ENCODE measurements at places on chromosomes 13 and 19.
A peak's percentile ranks its signal among the peaks of the same experiment; 100 is the strongest.

- DNase-seq: no peak
These were observed 18.9 kb upstream of the IPO5 start for GRCh38 chr13:97934590-97934989.

DNA sequence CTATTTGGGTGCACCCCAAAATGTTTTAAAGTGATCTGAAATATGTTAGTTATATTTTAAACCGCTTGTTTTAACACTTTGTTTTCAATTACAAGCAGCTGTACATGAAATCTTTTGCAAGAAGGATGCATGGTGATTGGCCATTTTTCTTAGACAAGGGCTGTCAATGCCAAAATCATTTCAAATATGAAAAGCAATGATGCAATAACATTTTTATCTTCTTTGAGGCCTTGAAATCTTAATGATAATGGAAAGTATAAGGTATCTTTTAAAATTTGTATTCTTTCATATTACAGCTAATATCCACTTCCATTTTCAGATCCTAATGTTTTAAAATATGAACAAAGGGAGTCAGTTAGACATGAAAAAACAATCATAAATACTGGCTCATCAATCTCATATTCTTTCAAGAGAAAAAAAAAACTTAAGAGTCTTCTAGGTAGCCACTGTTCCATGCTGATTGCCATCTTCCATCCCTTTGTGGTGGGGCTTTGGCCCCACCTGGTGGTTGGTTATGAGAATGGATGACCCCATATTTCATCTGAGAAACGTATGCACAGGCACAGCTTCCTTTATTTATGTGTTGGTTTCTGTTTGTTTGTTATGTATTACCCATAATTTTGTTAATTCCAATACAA lies 330.3 kb upstream of the MIR17HG start:
- no peak for DNase-seq

DNA sequence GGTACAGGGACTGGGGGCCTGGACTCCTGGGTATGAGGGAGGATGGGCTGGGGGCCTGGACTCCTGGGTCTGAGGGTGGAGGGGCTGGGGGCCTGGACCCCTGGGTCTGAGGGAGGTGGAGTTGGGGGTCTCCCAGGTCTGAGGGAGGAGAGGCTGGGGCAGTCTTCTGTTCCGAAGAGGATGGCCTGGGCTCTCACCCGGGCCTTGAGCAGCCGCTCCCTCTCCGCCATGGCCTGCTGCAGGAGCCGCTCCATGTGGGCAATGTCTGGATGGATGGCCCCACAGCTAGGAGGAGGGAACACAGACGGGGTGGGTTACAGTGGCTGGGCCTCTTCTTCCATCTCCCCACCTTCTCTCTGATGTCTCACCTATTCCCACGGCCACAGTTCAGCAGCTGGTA lies 18.1 kb downstream of the PHLDB3 start:
- no peak for DNase-seq

DNA sequence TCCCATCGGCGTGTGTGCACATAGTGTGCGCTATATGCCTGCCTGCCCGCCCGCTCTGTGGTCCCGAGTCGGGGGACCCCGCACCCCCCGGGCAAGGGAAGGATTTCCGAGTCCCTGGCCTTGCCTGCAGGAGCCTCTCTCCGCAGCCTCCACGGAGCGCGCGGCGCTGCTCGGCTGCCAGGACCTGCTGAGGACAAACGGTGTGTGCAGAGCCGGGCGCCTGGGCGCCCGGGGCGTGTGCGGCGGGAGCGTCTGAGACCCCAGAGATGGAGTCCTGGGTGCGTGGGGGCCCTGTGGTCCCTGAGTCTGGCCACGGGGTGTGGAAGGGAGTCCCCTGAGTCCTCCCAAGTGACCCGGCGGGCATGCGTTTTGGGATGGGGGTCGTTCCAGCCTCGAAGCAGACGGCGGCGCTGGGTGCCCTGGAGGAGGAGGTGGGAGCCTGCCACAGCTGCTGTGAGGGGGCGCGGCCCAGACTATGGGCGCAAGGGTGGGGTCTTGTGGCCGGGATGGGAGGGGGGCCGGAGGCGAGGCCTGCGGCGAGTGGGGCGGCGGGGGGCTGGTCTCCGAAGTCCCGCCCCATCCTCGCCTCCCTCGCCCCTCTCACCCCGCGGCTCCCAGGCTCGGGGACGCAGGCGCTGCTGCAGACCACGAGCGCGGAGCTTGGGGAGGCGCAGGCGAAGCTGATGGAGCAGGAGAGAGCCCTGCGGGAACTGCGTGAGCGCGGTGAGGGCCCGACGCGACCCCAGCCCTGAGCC lies 25.3 kb downstream of the CLEC4M start:
- DNase-seq: no peak

DNA sequence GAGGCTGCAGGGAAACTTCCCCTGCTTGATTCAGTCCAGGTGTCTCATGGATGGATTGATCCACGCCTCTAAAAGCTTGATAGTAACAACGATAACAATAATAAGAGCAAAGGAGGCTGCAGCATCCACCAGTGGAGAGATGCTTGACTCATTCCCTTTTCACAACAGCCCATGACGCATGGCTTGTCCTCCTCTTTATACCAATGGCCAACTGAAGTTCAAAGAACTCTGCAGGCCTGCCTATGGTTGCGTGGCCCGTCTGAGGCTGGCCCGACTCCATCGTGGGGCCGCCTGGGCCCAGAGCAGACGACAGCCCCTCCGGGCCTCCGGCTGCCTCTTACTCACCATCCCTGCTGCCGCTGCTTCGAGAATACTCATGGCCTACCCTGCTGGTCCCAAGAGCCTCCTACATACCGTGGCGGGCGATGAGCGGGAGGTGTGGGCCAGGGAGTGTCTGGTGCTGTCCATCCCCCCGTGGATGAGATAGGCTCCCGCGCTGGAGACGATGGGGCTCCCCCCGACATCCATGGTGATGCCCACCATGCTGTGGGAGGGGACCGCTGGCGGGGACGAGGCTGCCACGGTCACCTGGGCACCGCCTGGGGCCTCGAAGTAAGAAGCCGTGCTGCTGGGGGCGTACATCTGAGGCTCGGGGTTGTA lies 61.8 kb upstream of the RANBP3 start:
- no peak for DNase-seq

DNA sequence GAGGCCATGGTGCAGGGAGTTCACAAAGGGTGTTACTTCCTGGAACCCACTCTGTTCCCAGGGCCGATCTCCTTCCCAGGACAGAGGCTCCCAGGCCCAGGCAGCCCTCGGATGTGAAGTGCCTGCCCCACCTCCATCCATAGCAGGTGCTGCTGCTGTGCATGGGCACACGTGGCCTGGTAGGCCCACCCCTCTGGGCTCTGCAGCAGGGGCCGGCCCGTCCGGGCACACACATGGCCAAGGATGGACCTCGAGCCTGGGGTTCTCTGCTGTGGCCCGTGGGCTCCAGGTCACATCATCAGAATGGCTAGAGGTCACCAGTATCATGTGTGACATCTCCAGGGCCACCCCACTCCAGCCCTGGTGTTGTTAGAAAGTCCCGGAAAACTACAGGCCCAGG lies 71.8 kb downstream of the GADD45B start:
- no peak for DNase-seq

- no peak for DNase-seq
These were observed 35.0 kb downstream of the VASP start for GRCh38 chr19:45542234-45542668.

DNA sequence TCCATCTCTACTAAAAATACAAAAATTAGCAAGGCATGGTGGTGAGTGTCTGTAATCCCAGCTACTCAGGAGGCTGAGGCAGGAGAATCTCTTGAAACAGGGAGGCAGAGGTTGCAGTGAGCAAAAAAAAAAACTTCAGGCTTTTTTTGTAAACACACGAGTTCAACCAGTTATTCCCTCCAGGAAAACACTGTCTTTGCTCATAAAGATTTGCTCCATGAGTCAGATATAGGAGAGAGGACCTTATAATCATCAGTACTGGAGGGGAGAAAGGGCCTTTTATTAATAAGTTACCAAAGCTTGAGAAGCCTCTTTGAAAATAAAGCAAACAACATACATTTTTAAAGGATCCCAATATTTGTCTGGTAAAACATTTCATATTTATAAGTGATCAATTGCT lies 110.7 kb downstream of the EFNB2 start:
- no peak for DNase-seq

DNA sequence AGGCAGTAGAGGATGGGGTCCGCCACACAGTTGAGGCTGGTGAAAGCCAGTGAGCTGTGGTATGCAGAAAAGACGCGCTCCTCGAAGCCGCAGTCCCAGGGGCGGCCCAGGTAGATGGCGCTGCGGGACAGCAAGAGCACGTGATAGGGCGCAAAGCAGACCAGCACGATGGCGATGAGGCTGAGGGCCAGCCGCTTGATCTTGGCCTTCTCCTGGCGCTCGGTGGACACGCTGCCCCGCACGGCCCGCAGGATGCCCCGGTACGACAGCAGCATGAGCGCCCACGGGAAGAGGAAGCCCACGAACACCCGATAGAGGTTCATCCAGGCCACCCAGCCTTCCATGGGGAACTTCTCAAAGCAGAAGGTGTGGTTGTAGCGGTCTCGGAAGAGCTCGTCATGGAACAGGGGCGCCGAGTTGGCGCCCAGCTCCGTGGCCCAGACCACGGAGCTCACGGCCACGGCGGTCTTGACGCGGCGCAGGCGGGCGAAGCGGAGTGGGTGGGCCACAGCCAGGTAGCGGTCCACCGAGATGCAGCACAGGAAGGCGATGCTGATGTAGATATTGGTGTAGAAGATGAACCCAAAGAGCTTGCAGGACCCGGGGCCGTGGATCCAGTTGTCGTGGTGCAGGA lies 6.5 kb upstream of the OPA3 start:
- no peak for DNase-seq

- no peak for DNase-seq
These were observed 45.5 kb downstream of the HSPH1 start for GRCh38 chr13:31116224-31116623.

- DNase-seq: no peak
These were observed 136.2 kb upstream of the ZNF536 start for GRCh38 chr19:30235946-30236345.

- no peak for DNase-seq
These were observed 11.8 kb downstream of the PALM start for GRCh38 chr19:720345-721160.

GRCh38 chr19:8580710-8581281 lies 3.6 kb upstream of the MYO1F start:
- peak; percentile 75 for DNase-seq

GRCh38 chr19:20078581-20079031 lies 806 bp downstream of the ZNF90 start:
- no peak for DNase-seq

DNA sequence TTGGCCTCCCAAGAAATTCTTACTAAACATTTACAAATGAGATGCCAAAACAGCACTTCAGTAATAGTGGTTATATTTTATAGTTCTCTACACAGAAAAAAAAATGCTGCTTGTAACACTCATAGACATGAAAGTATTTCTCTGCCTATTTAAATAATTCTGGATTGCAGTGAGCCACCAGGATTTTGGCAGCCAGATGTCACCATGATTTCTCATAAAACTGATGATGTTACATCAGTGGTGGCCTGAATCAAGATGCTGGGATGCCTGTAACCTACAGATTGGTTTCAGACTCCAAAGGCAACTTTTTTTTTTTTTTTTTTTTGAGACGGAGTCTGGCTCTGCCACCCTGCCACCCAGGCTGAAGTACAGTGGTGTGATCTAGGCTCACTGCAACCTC lies 2.7 kb upstream of the CAPS start:
- DNase-seq: no peak

DNA sequence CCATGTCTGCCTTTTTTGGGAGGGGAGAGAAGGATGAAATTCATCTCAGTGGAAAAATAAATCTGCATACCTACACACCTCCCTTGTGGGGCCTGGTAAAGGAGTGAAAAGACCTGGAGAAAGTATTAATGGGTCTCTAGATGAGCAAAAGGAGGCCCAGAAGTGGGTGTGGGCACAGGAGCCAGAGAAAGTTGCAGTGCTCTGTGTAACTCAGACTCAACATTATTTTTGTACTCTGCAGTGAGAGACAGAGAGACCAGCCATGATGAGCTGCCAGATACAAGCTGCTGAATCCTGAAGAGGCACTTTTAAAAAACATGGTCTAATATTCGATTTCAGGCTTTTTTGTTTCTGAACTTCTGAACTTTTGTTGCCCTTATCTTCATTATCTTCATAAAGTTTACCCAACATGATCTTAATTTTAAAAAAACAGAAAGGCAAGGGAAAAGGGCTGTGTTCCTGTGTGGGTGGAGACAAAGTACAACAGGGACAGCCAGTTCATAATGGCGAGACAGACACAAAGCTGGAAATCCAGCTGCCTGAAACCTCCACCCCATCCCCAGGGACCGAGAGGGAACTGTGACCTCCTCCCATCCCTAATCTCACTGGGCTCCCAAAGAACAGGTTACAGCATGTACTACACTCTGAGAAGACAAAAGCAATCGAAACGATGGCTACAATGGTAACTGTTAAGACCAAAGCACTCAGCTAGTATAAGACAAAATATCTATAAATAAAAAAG lies 77.2 kb downstream of the KLF12 start:
- no peak for DNase-seq

- no peak for DNase-seq
These were observed 14.6 kb downstream of the FRY start for GRCh38 chr13:32045982-32046785.

DNA sequence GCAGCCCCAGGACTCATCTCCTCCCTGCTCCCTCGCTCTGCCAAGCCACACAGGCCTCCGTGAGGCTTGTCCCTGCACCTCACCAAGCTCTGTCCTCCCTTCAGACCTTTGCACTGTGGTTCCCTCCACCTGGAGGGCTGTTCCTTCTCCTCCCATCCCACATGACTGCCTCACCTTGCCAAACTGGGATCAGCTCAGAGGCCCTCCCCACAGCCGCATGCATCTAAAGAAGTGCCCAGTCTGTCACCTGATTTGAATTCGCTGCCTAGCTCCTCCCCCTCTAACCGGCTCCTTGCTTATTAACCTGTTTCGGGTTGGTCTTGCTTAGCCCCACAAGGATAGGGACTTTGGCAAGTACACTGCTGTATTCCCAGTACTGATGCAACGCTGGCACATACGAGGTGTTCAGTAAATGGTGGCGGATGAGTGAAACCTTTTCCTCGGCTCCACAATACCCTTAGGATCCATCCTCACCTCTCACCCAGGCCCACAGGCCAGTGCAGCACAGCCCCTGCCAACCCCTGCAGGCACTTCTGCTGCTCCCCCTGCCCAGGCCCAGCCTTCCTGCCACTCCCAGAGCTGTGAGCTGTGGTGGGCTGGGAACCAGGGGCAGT lies 4.4 kb downstream of the AKT2 start:
- DNase-seq: no peak

DNA sequence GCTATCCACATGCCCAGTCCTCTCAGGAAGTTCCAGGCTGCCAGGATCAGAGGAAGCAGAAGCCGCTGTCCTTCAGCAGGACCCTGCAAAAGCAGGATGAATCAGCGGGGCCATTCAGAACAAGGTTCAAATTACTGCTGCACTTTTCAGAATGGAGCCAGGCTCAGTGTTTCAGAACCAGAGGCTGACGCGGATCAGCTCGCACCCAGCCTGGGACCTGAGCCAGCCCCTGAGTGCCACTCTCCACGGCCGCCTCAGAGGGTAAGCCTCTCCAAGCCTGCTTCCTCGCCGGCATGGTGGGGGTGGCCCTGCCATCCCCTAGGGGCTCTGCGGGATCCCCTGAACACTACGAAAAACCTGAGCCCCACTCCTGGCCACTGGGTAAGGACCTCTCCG lies 24.7 kb downstream of the RASA3 start:
- DNase-seq: no peak
